Left ventricle myocardium superior (tissue), 1 donor: ENCODE measurements at places on chromosomes 6 and 20.

- DNase-seq, result no peak
Measured at GRCh38 chr20:13765299-13765698, 19.4 kb downstream of the ESF1 start.

DNA sequence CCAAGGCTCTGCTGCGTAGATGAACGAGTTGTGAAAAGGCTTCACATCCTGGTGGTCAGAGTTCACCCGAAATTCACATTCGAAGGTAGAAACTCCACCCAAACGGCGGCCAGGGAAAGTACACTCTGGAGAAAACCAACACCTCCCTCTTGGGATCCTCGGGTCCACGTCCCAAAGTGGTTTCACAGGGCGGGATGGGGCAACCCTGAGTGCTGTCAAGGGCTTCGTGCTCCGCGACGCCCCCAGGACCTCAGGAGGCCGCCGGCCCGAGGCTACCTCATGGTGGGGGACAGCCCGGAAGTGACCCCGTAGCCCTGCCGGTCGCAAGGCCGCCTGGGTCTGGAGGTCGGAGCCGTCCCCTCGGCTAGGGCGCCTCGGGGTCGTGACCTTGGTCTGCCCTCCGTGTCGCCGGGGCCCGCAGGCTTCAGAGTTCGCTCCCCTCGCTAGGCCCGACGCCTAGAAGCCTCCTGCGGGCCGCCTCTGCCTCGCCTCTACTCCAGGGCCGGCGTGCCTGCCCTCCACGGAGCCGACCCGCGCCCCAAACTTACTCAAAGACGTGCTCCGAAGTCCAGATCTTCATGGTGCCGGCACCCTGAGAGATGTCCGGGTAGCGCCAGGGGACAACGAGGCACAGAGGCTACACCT, at the start of gene PRELID3B:
TSS of gene PRELID3B (minus strand) at position 636 of the 645 bp plus-strand sequence. CDS start at position 580, 56 bp downstream.
- DNase-seq, result no peak

DNA sequence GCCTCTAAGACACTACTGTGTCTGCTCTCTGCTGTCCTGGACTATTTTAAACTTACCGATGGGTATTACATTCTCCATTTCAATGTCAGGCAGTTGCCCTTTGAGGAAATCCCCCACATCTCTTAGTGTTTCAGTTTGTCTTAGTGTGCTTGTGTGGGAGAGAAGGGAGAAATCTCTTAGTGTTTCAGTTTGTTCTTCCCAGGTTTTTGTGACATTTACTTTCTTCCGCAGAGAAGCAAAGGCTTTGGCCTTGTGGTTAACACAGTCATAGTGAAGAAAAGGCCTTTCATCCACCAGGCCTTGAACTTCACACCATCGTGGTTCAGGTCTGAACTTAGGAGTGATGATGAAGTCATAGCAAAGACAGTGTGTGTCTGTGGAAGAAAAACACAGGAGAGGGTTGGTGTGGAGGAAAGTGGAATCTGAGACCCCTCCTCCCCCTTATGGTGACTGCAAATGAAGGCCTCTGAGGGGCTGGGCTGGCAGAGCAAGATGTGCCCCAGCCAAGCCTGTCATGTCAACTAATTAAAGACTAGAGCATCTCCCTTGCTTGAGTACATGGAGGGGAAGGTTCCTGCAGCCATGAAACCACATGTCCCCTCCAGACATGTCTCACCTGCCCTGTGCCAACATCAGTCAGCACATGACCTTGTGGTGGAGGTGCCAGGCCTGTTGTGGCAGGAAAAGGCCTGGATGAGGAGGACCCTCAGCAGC, 23.9 kb downstream of the RAET1L start:
- no peak for DNase-seq

DNA sequence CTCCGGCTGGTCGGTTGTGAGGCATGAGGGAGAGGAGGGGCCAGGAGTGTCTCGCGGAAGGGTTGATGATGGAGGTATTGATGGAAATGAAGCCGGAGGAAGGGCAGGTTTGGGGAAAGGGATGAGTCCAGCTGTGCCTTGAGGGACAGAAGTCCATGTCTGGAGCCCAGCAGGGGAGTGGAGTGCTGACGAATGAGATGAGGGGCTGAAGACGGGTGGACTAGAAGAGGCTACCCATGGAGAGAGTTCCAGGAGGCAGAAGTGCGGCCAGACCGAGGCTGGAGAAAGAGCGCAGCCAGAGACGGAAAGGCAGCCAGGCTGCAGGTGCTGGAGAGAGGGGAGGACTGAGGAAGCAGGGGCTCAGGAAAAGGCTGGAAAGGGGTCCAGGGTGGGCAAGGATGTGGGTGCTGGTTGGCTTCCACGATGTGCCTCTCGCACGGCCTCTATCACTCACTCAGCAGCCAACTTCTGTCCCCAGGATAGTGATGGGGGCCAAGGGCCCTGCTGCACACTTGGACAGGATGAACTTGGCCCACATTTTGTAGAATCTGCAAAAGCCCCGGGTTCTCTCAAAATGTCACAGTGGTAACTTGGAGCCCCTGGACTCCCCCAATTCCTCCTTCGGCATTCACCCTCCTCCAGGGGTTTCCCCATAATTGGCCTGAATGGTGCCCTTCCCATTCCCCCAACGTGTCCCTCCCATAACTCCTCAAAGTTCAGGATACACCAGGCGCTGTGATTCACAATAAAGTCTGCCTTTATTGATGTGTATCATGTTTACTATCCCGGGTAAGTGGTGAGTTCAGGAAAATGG, 627 bp upstream of the EIF6 start:
- DNase-seq, result no peak

DNA sequence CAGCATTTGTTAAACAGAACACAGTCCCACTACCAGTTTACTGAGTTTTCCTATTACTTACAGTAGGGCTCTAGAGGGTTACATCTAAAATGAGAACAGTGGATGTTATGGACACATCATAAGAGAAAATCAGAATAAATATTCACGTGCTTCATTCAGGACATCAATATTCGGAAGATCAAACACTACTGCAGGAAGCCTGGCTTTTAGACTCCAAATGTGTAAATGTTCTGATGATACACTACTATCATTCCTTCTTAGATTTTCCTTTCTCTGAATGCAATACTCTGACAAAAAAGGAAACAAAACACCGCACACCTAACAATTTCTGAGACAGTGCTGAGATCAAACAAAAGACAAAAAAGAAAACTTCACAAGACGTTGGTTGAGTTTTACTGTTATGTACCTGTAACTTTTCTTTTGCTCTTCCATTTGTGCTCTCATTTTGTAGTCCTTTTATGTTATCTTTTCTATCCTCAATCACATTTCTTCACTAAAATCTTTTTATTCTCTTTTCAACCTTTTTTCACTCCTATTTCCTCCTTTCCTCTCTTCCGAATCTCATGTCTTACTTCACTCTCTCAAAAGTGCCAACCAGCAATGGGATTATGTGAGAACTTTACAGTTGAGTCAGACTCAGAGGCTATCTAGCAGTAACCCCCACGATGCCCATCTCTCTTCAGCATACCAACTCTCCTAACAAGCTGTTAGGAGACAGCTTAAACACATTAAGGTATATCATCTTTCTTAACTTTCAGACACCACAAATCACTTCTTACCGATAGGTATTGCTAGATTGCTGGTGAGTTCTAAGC, 1.7 kb downstream of the FAM184A start:
- no peak for DNase-seq

- DNase-seq, result no peak
Measured at GRCh38 chr20:4794846-4795245, 73.1 kb downstream of the PRND start.

DNA sequence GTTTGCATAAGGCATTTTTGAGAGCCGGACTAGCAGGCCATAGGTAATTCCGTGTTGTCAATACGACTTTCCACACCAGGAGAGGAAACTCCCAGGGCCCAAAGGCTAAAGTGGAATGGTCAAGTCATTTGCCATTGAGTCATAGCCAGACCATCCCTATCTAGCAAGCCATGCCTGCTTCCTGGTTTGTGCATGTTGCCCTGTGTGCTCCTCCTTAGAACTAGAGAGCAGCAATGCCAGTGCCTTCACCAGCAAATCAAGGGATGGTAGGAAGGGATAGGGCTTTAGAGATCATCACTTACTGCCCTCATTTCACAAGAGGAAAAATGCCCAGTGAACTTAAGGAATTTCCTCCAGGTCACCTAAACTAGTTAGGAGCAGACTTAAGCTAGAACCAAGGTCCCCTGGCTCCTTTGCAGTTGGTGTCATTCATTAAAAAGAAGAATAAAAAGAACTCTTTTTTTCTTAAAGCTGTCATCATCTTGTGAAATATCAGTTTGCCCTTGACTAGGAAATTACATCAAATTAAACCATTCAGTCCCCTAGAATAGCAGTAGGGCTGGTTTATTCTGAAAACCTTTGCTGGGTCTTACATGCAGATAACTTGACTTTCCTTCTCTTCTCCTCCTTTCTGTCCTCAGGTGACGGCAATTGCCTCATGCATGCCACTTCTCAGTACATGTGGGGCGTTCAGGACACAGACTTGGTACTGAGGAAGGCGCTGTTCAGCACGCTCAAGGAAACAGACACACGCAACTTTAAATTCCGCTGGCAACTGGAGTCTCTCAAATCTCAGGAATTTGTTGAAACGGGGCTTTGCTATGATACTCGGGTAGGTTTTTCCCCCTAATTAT, 7.4 kb downstream of the TNFAIP3 start:
- no peak for DNase-seq

- no peak for DNase-seq
Measured at GRCh38 chr6:126553854-126554253, 213.9 kb downstream of the CENPW start.

- DNase-seq, result peak; percentile 85
Measured at GRCh38 chr20:32484958-32485769, 100.0 kb downstream of the NOL4L start.

DNA sequence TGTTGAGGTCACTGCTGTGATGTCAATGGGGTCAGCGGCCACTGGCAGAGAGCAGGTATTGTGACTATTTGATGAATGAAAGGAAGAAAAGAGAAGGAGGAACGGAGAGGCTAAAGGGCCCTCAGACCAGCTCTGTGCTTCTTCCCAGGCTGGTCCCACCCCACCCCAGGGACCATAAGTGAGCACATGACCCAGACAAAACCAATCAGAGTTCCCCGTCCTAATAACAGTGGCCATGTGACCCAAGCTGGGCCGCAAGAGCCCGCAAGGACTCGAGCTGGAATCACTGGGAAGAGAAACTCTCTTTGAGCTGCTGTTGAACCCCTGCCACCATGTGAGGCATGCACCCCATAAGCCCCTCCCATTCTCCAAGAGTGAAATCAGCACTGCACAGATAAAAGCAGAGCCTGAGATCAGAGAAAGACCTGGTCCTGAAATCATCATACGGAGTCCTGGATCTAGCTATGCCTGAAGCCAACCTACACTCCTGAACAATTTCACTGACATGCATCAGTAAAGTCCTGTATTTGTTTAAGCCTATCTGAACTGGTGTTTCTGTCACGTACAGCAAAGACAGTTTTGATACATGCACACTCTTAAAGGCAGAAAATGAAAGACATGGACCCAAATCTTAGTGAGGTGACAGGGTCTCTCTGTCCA, 90.2 kb downstream of the PREX1 start:
- DNase-seq, result no peak

GRCh38 chr6:158086054-158086503, 82.0 kb downstream of the SERAC1 start:
- DNase-seq, result no peak

DNA sequence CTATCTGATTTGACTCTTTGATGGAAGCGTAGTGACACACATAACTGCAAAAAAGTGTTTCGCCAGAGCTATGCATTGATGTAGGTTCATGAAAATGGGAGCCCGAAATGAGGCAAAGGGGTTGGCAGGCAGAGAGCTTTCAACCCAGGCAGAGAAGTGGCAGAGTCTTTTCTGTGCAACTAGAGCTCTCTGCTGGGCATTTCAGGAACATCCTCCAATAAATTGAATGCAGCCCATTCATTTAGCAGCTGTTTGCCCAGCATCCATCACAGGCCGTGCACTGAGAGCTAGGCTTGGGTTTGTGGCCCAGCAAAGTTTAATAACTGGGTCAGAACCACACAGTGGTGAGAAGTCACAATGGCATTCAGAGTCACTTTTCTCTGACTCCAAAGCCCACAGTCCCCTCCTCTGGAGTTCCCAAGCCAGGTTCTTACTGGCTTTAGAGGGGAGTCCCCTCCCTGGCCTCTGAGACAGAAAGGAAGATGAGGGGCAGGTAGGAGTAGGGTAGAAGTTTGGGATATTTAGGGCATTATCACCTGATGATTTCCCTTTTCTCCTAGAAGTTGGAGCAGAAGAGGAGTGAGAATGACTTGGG, 31.8 kb upstream of the ELMO2 start:
- DNase-seq, result no peak

DNA sequence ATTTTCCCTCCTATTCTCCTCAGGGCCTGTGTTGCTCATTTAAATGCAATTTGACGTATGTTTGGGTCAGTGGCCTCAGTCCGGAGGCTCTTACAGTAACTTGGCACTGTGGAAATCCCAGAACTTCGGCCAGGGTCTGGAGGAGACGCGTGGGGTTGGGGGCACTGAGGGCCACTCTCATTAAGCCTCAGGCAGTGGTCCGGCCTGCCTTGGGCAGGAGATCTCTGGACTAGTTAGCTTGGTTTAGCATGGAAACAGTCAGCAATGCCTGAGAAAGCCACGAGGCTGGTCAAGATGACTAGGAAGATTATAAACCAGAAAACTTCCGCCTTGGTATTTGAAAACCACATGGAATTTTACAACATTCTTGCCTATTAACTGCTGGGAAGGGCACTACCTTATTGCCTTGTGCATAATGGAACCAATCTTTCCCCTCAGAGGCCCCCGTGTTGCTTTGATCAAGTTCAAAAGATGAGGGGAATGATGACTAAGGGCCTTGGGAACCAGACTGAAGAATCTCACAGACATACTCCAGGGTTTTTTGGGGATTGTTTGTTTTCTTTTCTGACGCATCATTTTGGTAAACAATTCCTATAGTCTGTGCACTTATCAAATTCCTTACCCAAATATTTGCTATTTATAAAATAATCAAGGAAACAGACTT, 206.0 kb upstream of the PREP start:
- no peak for DNase-seq

DNA sequence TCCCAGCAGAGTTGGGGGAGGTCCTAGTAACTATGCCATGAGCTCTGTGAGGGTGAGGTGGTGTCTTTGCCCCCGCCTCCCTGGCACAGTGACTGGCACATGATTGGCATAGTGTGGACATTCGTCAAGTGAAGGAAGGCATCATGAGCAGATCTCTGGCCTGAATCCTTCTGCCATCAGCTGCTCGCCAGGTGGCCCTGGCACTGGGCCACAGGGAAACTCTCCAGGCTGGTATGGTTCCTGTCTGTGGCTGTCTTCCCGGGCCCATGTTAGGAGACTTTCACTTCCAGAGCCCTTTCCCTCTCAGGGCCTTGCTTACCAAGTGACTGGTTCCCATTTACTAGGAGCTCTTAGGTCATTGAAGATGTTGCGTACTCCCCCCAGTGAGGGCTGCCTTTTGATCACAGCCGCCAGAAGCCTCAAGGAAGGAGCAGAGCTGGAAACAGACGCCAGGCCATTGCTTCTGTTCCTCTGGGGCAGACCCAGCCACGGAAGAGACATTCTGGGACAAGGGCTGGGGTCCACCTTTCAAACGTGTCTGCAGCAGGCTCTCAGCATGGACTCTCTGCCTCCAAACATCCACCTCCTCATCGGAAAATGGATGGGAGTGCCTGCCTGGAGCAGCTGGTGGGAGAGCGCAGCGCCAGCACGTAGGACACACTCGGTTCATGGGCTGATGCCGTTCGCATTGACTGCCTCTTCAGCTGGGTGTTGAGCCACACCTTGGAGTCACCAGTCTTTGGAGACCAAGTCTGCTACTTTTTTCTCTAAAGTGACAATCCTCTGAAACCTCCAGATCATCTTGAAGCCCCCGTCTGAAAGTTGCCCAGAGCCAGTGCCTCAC, 67.2 kb downstream of the PTPN1 start:
- DNase-seq, result peak; percentile 90
